ENCODE measurements at places on chromosomes 11 and 22. TPM values are rescaled to one million over a fixed set of nuclear protein-coding genes. Genes with fewer than 3 reads are reported as not detected.
A peak's percentile ranks its signal among the peaks of the same experiment; 100 is the strongest.

The CECR2 gene
- 0.14 TPM for total RNA-seq

The NPAS4 gene
- not detected for total RNA-seq

DNA sequence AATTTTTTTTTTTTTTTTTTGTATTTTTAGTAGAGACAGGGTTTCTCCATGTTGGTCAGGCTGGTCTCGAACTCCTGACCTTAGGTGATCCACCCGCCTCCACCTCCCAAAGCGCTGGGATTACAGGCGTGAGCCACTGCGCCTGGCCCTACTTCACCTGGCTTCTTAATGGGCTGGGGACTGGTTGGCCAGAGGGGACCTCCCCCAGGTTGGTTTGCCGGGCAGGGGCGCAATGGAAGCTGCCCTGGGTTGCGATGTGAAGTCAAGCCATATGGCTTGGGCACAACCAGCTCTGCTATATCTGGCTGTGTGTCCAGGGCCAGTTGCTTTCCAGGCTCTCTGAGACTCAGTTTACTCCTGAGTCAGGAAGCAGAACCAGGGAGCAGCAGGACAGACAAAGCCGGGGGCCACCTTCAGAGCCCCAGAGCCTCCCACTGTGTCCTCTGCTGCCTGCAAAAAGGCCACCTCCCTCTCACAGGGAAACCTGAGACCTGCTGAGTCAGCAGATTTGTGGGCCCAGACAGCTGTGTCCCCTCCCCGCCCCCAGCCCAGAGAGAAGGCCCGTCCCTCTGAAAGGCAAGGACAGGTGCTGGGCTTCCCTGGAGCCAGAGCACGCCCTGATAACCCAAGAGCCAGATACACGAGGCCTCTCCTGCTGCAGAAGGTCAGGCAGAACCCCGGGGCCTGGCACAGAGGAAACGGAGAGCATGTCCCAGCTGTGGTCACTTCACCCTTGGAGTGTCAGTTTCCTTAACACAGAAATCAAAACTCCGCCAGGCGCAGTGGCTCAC is 29.2 kb upstream of the DAGLA start:
- no peak for DNase-seq

DNA sequence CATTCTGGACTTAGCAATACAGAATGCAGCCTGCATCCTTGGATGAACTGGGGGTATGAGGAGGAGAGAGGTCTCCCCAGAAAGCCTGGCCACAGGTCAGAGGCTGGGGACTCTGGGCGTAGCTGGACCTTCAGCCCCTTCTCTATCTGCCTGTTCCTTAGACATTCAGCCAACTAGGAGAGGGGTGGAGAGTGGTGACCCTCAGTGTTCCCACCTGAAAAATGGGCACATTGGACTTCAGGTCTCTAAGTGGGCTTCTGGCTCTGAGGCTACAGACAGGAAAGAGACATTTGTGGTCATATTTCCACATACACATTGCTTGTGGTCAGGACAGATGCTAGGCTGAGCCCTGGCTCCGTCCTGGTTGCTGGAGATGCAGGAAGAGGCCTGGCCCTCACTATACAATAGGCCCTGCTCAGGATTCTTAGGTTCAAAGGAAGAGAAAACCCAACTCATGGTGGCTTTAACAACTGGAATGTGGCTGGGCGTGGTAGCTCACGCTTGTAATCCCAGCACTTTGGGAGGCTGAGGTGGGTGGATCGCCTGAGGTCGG is 30.1 kb upstream of the CBX7 start:
- DNase-seq: no peak

- DNase-seq: no peak
Measured at GRCh38 chr11:123362941-123363340, 67.1 kb upstream of the GRAMD1B start.

DNA sequence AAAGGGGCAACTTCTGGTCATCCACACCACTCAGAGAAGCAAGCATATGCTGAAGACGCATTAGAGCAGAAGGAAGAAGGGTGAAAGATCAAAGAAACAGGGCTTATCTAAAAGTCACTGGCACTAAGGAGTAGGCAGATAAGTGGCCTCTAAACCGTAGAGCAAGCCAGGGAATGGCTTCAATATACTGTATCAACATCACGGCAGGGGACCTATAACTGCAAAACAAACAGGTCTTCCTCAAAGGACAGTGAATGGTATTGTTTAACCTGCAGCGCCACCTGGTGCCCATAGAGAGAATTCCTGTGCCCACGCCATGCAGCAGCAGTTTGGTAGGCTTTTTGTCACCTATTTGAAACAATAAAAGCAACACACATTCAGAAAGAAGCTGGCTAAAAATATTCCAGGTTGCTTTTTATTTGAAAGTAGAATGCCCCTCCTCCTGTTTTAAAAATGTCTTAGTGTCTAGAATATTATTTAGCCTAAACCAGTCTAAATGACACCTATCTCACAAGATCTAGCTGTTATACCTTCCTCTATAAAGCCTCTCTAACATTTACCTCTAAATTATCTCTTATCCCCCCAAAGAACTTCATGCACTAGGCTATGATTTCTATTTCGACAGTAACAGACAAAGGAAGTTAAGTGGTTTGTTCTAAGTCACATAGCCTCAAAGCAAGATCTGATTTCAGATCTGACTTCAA is 21.8 kb downstream of the SNX19 start:
- peak; percentile 39 for DNase-seq

GRCh38 chr11:536841-537621 is at the start of gene LRRC56:
LRRC56 (plus strand) TSS chr11:537527; CDS start chr11:540685, 3,158 bp downstream.
- DNase-seq: peak; percentile 92

Data from activated T-cell treated with anti-CD3 and anti-CD28 coated beads, Interleukin-2, amount 50 U/mL, for 4 hours (primary cell).